ENCODE measurements at places on chromosomes 12 and 14.

- DNase-seq = no peak
These were observed 11.4 kb downstream of the NOPCHAP1 start for GRCh38 chr12:104997541-104997940.

GRCh38 chr12:70448371-70448770, 82.3 kb downstream of the KCNMB4 start:
- DNase-seq = no peak

DNA sequence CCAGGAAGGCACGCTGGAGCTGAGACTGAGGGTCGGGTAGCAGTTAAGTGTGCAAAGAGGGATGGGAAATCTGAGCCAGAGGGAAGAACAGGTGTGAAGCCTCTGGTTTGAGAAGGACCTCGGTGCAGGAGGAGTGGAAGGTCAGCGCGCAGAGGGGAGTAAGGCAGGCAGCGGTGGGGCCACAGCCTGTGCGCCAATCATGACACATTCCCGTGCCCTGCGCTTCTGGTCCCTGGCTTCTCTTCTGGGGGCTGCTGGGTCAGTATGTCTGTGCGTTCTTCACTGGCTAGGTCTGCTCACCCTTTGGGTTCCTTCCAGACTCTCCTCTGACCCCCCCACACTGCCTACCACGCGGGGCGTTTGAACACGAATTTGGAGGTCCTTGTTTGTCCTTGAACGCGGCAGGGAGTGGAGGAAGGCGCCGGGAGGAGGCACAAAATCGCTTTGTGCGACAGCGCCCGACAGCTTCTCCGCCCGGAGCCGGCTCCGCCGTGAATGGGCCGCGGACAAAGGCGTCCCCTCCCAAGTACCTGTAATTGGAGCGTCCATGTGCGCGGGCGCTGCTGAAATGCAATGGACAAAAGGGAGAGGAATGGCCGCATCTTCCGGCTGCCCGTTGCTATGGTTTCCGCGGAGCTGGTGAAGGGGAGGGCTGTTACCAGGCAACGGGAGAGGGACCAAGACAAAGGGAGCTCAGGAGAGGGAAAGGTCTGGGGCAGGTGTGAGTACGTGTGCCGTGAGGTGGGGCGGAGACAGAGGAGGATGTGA, 207.2 kb upstream of the SRRM4 start:
- peak; percentile 70 for DNase-seq

DNA sequence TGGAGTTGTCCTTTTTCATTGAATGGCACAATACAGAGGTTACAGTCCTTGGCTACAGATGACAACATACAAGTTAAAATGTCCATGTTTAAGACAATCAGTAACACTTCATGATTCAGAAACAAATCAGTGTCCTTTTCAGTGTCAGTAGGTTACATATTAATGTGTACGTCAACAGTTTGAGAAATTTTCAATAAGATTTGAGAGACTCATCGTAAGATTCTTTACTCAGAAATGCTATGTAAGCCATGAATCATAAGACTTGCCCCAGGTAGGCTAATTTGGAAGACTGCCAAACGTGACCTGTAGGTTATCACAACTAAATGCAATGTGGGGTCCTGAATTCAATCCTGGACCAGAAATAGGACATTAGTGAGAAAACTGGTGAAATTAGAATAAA, 3.5 kb downstream of the RDH12 start:
- DNase-seq = no peak

DNA sequence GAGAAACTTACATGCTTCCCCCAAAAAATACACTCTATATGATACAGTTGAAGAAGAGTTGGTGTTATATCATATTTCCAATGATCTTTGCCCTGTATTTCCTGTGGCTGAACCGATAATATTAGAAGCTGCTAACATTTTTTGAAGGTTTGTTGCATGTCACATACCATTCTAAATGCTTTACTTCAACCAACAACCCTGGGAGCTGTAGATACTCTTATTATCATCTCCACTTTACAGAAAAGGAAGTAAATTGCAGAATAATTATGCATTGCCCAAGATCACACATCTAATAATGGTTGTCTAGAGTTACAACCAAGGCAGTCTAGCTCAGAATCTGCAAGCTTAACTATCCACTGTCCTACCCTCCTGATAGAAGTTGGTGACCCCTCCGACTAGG, 182.8 kb downstream of the NUAK1 start:
- DNase-seq = no peak
